ENCODE measurements at places on chromosomes 7 and 10.

DNA sequence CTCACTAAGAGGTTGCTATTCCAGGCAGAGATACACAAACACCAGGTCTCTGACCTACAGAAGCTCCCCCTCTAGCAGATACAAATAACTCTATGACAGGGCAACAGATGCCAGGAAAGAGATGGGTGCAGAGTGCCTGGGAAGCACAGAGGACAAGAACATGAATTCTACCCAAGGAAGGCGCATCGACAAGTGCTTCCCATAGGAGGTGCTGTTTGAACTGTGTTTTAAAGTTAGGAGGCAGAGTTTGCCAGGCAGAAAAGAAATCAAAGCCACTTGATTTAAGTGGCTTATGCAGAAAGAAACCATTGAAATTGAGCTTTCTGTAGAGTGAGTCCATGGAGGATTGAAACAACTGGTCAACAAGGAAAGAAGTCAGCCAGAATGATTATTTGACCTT, 35.3 kb upstream of the EGR2 start:
- no peak for DNase-seq

- DNase-seq = no peak
These were observed at the start of gene COL1A2 for GRCh38 chr7:94394437-94395140. TSS of gene COL1A2 (plus strand) at chr7:94394895. CDS start at chr7:94395032, 137 bp downstream.

GRCh38 chr10:93462881-93463280, 19.3 kb downstream of the MYOF start:
- no peak for DNase-seq

DNA sequence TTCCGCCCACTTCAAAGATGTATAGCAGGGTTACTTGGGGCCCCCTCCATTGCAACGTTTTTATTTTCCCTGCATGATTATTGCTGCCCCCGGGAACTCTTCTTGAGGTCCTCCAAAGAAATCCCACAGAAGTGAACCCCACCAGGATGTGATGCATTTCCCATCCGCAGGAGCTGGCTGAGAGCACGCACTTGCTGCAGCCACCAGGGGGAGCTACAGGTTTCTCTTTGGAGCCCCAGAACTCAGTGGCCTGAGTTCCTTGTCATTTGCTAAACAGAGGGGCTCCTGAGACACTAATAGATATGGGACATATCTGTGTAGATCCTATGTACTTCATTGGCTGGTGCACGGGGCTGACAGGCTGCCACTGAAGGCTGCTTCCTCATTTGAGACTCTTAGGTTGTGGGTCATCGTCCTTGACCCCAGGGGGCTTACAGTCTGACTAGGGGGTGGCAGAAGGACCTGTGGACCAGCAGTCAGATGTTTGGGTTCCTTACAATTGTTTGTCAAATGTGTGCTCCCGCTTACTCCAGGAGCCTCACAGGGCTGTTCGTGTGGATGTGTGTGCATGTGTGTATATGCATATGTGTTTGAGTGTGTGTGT, 52.3 kb upstream of the ENO4 start:
- peak; percentile 56 for DNase-seq

Data from caudate nucleus (tissue), 63 donors.